ENCODE measurements at places on chromosomes 16 and 17. TPM values are rescaled to one million over a fixed set of nuclear protein-coding genes. Genes with fewer than 3 reads are reported as not detected.

Gene CCDC182
- not detected for total RNA-seq

Gene SPIRE2
- total RNA-seq, result 1.8 TPM

Gene KRTAP2-3
- total RNA-seq, result not detected

Gene CPNE7
- total RNA-seq, result 1.3 TPM

Gene KIF19
- total RNA-seq, result not detected

Gene ST6GALNAC1
- total RNA-seq, result not detected

Gene PRR29
- not detected for total RNA-seq

Gene SOST
- not detected for total RNA-seq

Gene KRT12
- total RNA-seq, result not detected

Gene FOXL1
- total RNA-seq, result 5.7 TPM

Gene TEKT5
- not detected for total RNA-seq
